ENCODE measurements at places on chromosomes 7 and 10.

DNA sequence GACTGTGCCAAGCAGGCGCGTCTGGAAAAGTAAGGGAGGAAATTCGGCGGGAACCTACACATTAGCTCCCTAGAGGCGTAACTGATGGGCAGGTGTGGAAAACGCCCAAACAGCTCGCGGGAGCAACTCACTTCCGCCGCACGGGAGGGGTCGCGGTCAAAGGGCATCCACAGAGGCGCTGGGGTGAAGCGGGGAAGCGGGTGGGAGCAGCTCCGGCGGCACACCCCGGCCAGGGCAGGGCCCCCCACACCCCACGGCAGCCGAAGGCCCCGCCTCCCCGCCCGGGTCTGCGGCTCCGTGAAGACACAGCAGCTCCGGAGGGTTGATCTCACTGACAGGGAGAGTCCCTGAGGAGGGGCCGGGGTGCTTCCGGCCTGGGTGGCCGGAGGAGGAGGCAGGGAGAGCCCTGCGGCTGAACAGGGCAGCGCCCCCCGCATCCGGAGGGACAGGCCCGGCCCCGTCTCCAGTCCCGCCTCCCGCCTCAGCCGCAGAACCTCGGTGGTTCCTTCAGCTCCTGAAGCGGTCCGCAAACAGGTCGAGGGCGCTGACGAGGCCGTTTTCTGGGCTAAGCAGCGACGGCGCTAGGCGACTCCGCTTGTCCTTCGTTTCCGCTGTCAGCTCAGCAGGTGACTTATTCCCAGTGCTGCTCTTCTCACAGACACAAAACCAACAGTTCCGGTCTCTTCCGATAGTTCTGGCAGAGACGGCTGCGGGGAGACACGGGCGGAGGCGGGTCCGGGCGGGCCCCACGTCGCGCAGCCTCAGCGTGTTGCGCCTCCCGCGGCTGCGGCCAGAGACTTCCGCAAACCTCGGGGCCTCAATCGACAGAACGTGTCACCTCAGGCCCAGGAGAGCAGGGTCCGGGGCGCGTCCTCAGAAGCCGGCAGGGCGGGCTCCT, 276.1 kb downstream of the DNAJB6 start:
- peak; percentile 32 for DNase-seq

- no peak for DNase-seq
These were observed 247 bp downstream of the PARD3 start for GRCh38 chr10:34814913-34815184.

DNA sequence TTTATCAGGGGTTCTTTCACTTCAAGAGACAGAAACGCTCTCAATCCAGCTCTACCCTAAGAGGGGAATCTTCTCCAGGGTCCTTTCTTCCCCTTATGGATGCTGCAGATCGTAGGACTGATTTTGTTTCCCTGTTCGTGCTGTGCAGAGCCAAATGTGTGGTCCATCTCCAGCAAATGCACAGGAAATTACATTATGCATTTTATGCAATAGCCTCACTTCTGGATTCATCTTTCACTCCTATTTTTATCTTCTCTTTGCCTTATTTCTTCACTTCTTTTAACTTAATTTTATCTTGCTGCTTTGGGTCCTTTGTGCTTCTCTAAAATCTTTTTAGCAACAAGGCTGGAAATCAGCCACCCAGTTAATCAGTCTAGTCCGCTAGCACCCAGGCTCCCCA, 184.5 kb upstream of the INHBA start:
- no peak for DNase-seq

- no peak for DNase-seq
These were observed 618.4 kb upstream of the NRP1 start for GRCh38 chr10:33952692-33953360.

DNA sequence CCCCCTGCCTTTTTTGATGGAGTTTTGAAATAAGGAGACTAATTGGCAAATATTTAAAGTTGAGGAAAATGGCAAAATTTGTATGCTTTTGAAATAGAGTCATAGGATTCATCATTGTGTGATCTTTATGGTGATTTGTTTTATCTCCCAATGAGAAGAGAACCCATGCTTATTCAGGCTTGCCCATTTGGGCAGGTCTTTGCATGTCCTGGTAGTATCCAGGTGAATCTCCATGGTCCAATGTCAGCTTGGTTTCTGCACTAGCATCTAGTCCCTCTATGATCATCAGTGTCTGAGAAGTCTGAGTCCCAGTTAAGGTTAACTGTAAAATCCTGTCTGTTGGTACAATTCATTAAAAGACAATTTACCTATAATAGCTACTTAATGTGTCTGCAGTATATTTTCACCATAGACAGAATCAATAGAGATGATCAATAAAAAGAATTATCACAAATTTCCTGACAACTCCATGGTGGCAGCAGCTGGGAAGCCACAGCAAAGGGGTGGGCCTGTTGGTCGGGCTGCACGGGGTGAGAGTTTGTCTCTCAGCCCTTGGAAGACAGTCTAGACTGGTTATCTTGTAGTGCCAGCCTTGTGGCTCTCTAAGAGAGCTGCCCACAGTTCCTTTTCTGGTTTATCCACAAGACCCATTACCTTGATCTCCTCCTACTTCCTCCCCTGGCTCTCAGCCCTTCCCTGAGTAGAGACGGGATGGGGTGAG, 22.2 kb upstream of the BMPER start:
- DNase-seq, result no peak

GRCh38 chr10:36375107-36375506, 733.0 kb upstream of the FZD8 start:
- no peak for DNase-seq

DNA sequence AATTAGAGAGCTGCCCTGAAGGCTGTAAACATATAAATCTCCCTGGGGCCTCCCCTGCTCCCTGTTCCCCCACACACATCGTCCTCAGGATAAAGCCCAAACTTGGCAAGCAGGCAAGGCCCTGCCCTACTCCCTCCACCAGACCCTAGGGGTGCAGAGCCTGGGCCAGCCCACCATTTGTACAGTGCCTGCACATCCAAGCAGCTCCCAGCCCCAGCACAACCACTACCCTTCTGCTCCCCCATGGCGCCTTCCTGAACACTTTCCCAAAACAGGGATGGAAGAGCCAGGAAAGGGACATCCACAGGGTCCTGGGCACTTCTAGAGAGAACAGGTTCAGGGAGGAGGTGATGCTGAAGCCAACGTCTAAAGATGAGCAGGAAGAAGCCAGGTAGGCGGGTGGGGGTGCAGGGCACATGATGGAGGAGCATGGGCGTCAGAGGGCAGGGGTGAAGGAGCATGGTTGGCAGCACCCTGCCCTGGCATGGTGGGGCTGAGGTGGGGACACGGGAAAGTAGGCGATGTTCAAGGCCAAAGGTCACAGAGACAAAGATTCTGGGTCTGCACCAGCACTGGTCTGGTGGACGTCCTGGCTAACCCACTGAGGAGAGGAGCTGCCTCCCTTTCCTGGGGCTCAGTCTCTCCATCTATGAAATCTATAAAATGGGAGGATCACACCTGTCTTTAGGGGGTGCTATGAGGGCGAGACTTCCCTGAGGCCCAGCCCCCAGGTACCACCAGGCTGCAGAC, 140.6 kb downstream of the ARHGAP22 start:
- DNase-seq, result no peak

GRCh38 chr10:44968091-44968490, 8.5 kb downstream of the RASSF4 start:
- DNase-seq, result no peak

GRCh38 chr7:159040912-159041711, 103.6 kb downstream of the VIPR2 start:
- DNase-seq, result no peak

DNA sequence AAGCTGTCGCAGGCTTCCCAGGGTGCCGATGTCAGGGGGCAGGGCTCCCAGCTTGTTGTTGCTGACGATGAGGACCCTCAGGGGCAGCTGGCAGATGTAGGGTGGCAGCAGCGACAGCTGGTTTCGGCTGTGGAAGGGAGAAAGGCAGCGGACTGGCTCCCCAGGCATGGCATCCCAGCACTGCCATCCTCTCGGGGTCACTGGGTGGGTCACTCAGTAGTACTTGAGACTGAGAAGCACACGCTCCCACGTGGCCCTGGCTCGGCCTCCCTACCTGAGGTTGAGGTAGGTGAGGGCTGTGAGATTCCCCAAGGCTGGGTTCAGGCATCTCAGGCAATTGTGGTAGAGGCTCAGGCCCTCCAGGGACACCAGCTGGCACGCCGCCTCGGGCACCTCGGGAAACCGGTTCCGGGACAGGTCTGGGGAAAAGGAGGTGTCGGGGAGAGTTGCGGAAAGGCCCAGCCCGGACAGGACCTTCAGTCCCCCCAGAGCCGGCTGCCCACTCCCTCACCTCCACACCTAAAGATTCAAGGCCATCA, 3.8 kb downstream of the LRCH4 start:
- DNase-seq, result no peak

DNA sequence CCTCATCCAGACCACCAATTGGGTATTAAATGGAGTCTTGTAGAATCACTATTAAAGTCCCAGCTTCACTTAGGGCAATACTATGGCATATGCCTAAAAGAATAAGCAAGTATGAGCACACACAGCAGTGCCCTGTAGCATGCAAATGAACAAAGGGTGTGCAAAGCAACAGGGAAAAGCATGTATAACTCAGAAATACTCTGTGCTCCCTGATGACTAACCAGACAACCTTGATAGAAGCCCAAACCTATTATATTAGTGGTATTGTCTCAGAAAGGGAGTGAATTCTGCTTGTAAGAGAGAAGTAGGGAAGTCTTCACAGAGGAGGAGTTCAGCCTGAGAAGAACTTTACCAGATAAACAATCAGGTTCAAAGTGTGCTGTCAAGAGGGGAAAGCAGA, 131.2 kb downstream of the DGKI start:
- DNase-seq, result no peak

GRCh38 chr7:194252-195009, 2.1 kb downstream of the FAM20C start:
- DNase-seq, result no peak

GRCh38 chr10:17460756-17461155, 6.4 kb upstream of the ST8SIA6 start:
- no peak for DNase-seq

GRCh38 chr10:34931216-34931615, 116.1 kb upstream of the PARD3 start:
- DNase-seq, result no peak

Measured in activated T-cell treated with anti-CD3 and anti-CD28 coated beads for 24 hours (primary cell).